ENCODE measurements at places on chromosomes 12 and 14.

GRCh38 chr14:100544506-100545141 is 42.6 kb downstream of the BEGAIN start:
- DNase-seq, result peak; percentile 32

- no peak for DNase-seq
Observed at GRCh38 chr12:11862798-11863197, 207.9 kb upstream of the BCL2L14 start.

GRCh38 chr12:64992641-64993040 is 128.5 kb downstream of the WIF1 start:
- peak; percentile 15 for DNase-seq

GRCh38 chr12:119274636-119275065 is 59.9 kb upstream of the CCDC60 start:
- no peak for DNase-seq

GRCh38 chr14:84937016-84937415 is 592.9 kb upstream of the FLRT2 start:
- DNase-seq, result no peak

DNA sequence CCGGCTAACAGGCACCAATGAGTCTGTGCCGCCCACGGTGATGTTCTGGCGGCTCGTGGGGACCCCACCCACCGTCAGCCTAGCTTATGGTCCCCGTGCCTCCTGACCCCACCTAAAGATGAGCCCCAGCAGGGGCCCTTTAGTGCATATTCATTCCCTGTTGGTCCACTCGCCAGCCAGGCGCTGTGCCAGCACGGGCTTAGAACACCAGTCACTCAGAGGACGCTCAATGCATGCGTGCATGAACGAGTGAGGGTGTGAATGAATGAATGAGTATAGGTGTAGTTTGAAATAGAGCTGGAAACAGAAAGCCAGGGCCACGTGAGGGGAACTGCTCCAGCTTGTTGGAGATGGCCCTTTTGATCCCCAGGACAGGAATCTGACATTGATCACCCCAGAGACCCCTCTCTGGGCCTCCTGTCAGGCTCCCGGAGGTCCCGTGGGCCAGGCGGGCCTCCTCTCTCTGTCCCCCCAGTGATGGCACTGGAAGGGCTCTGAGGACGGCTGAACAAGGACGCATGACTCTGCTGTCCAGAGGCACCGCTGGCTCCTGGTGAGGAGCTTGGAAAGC is 193.9 kb upstream of the C14orf180 start:
- no peak for DNase-seq

- no peak for DNase-seq
Observed at GRCh38 chr12:212715-213526, 1.0 kb downstream of the SLC6A12 start.

DNA sequence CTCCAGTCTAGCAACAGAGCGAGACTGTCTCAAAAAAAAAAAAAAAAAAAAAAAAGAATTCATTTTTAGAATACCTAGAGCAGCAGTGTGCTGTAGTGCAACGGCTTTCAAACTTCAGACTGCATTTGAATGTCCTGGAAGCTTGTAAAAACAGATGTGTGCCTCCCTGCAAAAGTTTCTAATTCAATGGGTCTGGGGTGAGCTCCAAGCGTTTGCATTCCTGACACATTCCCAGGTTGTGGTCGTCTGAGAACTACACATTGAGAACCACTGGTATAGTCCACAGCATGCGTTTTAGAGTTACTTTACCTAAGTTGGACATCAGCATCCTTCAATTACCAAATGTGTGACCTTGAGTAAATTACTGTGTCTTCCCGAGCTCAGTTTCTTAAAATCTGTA is 816.8 kb downstream of the NRXN3 start:
- DNase-seq, result no peak

DNA sequence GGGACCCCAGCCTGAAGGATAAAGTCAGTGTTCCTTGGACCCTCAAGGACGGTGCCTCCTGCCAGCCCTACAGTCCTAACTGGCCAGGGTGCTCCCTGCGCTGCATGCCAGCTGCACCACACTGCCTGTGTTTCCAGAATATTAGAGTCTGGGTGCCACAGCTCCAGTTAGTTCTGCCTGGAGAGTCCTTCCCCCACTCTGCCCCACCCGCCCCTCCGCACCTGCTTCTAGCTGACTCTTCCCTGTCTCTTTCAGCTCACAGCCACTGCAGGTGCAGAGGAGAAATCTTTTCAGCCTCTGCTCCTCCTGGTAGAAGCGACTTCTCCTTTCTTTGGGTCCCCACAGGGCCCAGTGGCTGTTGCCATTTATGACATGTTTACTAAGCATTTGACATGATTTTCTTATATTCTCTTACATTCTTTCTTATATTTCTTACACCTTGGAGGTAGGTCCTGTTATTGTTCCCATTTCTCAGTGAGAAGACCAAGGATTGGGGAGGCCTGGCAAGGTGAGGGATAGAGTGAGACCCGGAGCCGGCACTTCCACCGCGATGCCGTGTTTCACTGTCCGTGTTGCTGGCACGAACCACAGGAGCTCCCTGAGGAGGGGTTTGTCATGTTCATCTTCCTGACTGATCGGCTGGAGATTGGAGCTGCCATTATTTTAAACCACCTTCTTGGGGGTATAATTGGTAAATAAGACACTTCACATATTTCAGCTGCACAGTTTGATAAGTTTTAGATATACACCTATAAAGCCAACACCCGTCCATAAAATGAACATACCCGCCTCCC is 29.4 kb downstream of the SYNE3 start:
- no peak for DNase-seq

- peak; percentile 51 for DNase-seq
Observed at GRCh38 chr14:69154779-69155178, 1.9 kb upstream of the DCAF5 start.

DNA sequence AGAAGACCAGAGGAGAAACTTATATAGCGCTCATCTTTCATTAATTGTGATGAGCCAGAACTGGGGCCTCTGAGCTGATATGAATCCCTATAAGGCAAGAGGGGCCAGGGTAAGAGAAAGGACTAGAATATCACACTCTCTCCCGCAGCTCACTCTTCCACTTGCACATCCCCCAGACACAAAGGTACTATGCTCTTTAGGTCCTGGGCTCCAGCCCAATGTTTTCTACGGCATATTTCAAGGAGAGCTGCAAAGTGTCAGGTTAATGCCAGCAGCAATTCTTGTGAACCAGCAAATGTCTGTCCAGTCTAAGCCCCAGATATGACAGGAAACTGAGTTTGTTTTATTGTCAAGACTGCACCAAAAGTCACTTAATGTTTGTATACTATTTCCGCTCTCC is 29.4 kb downstream of the PPP2R5E start:
- no peak for DNase-seq

GRCh38 chr14:89915114-89915878 is 39.2 kb downstream of the EFCAB11 start:
- DNase-seq, result no peak

DNA sequence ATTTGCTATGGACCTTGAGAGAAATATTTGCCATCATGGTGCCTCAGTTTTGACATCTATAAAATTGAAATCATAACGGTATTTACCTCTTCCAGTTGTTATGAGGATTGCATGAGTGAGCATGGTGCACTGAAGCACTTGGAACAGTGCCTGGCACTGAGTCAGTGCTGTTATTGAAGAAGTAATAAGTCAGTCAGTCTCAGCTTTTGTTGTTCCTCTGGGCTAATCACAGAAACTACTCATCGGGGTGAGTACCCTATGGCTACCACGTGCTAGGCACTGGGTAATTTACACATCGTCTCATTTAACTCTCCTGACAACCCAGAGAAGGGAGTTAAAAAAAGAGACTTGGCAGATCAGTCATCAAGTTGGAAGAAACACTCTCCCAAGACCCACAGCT is 159.5 kb upstream of the NRXN3 start:
- no peak for DNase-seq

- no peak for DNase-seq
Observed at GRCh38 chr14:58947156-58947555, 241.3 kb upstream of the DAAM1 start.

GRCh38 chr12:16669756-16670155 is 63.8 kb upstream of the LMO3 start:
- DNase-seq, result no peak
